ENCODE measurements at places on chromosomes 4 and X. TPM values are rescaled to one million over a fixed set of nuclear protein-coding genes. Genes with fewer than 3 reads are reported as not detected.

GRCh38 chr4:139550724-139551429 lies 5.1 kb downstream of the SETD7 start:
- no peaks in the 10 kb centered on the region for H3K36me3 ChIP-seq
- peak overlapping the region; percentile 1 for H3K27ac ChIP-seq
- H3K4me3 ChIP-seq: no peak overlapping the region

- no peak overlapping the region for H3K4me3 ChIP-seq
- no peak overlapping the region for H3K27ac ChIP-seq
- H3K27me3 ChIP-seq: no peaks in the 10 kb centered on the region
Observed at GRCh38 chr4:71498625-71499024, 159.8 kb downstream of the SLC4A4 start.

MSX1 gene
- total RNA-seq: 1.1 TPM

ETDA gene
- total RNA-seq: not detected

- H3K27ac ChIP-seq: peak overlapping the region; percentile 31
- peak overlapping the region; percentile 18 for H3K4me3 ChIP-seq
- no peaks in the 10 kb centered on the region for H3K27me3 ChIP-seq
- no peaks in the 10 kb centered on the region for H3K4me1 ChIP-seq
Observed at GRCh38 chrX:16882702-16883486, 12.7 kb upstream of the RBBP7 start.
